ENCODE measurements at places on chromosomes 11 and 22.

DNA sequence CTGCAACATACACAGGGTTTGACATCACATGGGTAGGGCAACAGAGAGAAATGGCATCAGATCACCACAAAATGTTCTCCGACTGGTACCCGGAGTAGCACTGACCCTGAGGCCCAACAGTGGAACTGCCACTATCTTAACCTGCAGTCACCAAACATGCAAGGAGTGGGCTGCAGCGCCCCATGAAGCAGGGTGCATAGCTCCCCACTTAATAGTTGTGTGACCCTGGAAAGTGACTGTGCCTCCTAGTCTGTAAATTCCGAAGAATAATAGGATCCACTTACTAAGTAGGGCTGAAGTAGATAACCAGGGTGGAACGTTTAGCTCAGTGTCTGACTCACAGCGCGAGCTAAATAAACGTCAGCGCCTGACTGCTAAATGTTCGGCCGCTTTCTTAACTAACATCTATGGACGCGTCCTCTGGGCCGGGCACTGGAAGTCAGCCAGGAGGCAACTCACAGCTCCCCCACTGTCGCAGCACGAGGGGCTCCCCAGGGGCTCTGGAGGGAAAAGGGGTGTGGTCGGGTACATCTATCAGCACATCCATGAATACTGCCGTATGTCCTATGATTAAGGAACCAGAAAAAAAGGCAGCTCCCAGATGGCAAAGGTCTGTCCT lies 777 bp downstream of the LTO1 start:
- peak; percentile 70 for DNase-seq

GRCh38 chr22:30270832-30271231 lies 4.2 kb upstream of the OSM start:
- DNase-seq = no peak

DNA sequence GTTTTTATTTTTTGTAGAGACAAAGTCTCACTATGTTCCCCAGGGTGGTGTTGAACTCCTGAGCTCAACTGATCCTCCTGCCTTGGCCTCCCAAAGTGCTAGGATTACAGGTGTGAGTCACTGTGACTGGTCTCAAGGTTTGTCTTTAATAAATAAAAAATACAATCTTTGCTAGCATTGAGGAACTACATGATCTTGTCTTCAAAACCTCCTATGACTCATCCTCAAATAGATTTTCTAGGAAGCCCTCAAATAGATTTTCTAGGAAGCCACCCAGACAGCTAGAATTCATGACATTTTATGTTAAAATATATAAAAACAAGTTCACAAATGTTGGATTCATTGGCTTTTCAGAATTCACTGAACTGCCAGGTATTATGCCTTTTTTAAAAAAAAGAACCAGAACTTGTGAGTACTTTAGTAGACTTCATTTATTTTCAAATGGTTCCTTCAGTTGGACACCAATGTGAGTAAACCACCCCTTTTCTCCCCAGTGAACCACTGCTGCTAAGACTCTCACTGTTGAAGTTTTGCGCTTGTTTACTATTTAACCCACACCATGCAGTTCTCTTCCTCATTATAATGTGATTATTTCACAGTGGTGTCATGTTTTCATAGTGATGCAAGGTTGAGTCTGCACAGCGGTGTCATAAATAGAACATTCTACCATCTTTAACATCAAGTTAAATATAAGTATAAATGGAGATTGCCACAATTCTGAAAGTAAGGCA lies 303.9 kb downstream of the CASP12 start:
- DNase-seq = no peak

- no peak for DNase-seq
Measured at GRCh38 chr22:19527861-19528417, 3.7 kb upstream of the CLDN5 start.

- DNase-seq = no peak
Measured at GRCh38 chr11:40642284-40642683, 817.2 kb downstream of the LRRC4C start.

GRCh38 chr11:80414181-80415165 lies 973.6 kb upstream of the TENM4 start:
- DNase-seq = no peak

DNA sequence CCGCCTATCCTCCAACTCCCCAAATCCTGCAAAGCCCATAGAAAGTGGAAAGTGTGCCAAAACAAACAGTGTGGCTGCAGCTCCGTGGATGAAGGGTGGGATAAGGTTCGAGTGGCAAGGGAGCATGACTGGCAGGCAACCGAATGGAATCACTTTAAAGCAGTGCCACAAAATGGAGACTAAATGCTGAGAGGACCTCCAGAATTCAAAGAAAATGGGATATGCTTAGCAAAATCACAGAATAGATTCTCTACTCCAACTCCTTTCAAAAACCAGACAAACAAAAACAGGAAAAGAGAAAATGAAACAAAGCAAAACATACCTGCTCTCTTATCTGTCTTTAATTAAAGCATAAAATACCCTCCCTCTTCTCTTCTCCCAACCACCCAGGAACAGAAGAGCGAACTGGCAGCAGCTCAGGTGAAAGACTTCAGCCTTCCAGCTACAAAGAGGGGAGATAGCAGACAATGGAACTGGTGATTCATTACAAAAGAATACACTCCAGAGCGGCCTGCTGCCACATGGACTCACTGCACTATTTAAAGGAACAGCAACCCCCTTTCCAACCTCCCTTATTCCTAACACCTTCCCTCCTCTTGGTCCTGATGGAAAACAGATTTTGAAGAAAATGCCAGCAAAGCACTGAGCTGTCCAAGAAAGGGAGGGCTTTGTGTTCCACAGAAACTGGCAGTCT lies 118.5 kb downstream of the APOL5 start:
- DNase-seq = peak; percentile 54

GRCh38 chr11:10743354-10744000 lies 7.6 kb upstream of the CTR9 start:
- no peak for DNase-seq

- DNase-seq = no peak
Measured at GRCh38 chr11:63838150-63838677, 696 bp upstream of the MARK2 start.

DNA sequence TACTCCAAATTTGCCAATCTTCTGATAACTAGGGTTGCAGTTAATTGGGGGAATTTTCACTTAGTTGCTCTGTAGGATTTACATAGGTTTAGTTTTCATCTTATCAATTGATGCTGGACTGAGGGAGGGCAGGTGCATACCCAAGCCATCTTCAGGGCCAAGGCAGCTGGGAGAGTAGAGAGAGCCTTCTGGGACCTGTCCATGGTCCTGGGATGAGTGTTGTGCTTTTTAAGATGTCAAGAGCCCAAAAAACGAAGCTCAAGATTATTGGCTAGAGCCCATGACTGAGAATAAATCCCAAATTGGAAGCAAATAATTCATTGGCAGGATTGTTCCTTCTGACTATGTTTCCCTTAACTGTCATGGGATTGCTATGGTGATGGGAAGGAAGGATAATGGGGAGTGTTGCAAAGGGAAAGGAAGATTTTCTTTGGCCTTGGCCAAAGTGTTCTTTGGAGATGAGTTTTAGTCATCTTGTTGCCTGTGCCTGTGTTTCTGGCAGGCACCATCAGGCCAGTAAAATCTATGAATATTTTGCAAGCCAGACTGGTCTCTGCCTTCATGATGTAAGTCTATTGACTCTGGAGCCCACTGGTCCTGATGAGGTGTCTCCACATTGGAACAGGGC lies 4.5 kb downstream of the SLC22A6 start:
- DNase-seq = no peak

GRCh38 chr22:45211435-45211834 lies 29.3 kb downstream of the KIAA0930 start:
- DNase-seq = no peak

DNA sequence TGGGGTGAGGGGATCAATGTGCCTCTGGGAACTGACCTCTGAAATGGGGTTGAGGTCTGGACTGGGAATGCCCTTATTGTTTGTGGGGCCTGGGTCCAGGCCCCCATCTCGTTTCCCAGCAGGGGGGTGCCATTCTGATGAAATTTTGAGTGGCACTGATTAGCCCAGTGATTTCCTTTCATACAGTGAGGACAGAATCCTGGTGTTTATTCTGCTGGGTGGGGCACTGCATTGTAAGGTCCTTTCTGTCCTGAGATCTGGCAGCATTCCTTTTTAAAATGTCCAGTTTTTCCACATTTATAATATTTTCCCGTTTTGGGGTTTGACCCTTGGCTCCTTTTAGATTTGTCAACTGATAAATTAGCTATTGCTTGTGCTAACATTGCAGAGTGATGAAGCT lies 27.1 kb downstream of the OR10A6 start:
- DNase-seq = no peak

- DNase-seq = no peak
Measured at GRCh38 chr11:128738942-128739341, 45.1 kb downstream of the FLI1 start.

- no peak for DNase-seq
Measured at GRCh38 chr11:132981131-132981956, 551.0 kb downstream of the OPCML start.

DNA sequence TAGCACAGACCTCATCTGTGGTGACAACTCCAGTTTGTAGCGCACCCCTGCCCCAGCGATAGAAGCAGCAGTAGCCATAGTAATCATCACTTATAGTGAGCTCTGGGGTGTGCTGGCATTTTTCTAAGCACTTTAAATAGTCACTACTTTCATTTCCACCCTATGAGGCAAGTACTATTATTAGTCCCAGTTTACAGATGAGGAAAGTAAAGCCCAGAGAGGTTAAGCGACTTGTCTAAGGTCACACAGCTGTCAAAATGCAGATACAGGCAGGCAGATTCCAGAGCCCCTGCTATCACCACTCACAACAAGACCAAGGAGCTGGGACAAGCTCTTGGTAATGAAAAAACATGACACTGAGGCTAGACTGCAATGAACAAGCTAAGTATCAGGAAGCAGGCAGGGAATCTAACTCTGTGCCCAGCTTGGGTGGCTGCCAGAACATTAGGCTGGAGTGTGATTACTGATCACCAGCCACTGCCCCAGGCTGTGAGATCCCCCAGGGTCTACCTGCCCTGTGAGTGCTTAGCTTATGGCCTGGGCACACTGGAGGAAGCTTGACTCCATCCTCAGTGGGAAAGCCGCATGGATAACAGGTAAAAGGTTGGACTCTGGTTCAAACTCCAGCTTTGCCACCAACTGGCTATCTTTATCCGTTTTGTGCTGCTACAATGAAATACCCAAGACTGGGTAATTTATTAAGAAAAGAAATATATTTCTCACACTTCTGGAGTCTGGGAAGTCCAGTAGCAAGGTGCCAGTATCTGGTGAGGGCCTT lies 561.1 kb downstream of the MN1 start:
- DNase-seq = peak; percentile 64

- DNase-seq = no peak
Measured at GRCh38 chr11:122816761-122817520, 21.4 kb upstream of the CRTAM start.

DNA sequence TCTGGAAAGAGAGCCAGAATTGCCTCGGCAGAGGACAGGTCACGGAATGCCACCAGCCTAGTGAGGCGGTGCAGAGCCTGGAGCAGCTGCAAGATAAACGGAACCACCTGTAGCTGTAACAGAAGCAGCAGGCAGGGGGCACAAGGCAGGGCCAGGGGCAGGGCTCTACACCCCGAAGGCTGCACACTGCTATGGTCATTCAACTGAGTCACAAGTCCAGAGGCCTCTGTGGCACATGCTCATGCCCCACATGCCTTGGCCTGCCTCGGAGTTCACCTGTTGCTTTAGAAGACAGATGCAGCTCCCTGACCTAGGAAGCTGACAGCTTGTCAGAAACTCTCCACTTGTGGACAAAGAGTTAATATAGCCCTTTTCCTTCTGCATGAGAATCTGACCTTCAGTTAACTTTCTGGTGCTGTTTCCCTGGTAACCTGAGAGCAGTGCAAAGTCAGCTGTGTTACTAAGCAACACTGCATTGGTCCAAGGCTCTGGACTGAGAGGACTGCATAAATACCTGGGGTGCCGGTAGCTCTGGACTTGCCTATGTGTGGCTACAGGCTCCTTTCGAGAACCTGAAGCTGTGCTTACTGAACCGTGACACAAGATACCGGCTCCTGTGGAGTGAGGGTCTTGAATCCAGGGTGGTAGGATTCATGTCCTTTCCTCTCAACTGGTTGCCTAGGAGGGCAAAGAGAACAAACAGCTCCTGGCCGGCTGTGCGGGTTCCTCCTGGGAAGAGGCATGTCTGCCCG lies 10.5 kb downstream of the COMMD9 start:
- DNase-seq = no peak

DNA sequence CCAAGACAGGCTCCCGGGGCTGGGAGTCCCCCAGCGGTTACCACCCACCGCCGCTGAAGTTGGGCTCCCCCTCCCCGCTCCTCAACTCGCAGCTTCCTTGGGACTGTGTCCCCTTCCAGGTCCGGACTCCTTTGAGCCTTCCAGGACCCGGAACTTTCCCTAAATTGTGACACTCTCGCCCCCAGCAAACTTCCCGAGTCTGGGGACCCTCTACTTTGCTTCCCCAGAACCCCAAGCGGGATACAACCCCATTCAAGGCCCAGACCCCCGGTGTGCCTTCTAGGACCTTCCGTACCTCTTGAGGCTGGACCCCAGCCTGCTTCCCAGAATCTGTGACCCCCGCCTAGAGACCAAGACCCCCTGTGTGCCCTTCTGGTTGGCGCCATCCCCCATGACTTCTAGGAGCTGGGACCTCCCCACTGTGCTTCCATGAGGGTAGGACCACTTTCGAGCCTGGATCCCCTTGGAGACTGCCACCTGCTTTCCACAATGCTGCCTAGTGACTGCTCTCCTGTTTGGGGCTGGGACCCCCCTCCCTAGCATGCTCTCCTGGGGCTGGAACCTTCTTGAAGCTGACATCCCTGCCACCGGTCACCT lies 587 bp downstream of the MYRF start:
- no peak for DNase-seq

- DNase-seq = no peak
Measured at GRCh38 chr22:17096071-17096470, 11.3 kb downstream of the IL17RA start.

DNA sequence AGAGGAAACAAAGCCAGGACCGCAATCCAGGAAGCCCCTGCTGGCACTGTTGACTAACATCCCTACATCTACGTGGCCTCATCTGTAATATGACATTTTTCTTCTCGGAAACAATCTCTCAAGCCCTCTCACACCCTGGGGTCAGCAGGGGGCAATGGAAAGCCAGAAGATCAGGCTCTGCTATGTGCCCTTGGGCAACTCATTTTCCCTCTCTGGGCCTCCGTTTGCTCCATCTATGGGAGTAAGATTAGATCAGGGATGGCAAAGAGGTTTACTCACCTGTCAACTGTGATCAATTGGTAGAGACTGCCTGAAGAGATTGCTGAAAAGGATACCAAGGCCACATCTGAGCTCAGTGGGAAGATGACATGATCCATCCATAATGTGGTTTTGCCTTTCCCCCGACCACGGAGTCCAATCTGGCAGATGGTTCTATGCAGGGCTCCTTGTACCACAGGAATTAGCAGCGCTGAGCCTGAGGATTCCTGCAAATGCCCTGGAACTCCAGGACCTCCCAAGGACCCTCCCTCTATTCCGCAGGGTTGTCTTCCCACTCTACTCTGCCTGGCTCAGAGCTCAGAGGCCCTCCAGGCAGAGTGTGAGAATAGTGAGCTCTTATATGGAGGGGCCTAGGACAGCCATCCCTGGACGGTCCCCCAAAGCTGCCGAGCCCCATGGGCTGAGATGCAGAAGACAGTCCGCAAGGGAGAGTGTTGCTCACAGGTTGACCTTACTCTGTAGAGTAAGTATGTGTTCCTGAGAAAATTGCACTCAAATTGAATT lies 66.1 kb downstream of the CHST1 start:
- DNase-seq = no peak
